ENCODE measurements at places on chromosomes 5 and 9.

GRCh38 chr9:445033-445432 lies 230.4 kb downstream of the DOCK8 start:
- no peak for DNase-seq

DNA sequence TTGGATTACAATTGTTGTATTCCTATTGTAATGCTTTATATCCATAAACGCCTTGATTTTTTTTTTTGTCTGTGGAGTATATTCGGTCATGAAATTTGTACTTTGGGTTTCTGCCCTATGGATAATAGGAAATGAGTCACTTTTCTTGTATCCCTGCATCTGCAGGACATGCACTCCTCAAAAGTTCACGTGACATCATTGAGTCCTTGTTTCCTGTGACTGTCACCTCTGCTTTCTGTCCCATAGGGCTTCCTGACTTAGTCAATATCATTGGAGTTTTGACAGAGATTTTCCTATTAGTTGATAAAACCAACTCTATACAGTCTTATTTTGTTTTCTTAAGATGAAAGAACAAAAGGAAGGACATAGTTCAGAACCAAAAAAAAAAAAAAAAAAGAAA lies 356.3 kb downstream of the MAT2B start:
- no peak for DNase-seq

DNA sequence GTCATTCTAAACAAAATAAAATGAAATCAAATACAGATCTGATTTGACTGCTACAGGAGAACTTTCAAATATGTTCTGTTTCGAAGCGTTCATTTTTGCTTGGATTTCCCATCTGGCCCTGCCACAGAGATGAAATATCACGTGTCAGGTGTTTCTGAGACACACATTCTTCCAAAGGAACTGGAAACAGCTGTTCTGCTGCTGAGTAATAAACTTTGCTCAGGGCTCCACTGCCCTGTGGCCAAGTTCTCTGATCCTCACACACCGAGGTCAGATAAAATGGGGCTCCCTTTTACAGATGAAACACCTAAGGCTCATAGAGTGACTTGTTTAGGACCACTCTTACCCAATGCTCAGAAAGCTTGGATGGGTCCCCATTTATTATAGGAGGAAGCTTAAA lies 42.5 kb downstream of the FRMPD1 start:
- DNase-seq = no peak

- DNase-seq = no peak
Measured at GRCh38 chr9:124793015-124793541, 16.1 kb downstream of the OLFML2A start.

GRCh38 chr9:11141357-11141756 lies 528.6 kb upstream of the PTPRD start:
- DNase-seq = no peak

DNA sequence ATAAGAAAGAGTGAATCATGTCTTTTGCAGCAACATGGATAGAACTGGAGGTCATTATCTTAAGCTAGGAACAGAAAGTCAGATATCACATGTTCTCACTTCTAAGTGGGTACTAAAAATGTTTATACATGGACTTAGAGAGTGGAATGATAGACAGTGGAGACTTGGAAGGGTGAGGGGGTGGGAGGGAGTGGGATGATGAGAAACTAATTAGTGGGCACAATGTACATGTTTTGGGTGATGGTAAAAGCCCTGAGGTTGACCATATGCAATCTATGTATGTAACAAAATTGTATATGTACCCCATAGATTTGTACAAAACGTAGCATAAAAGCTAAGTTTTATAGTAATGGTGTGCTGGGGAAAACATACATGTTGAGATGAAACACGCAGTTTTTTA lies 25.3 kb downstream of the CSNK1G3 start:
- no peak for DNase-seq

DNA sequence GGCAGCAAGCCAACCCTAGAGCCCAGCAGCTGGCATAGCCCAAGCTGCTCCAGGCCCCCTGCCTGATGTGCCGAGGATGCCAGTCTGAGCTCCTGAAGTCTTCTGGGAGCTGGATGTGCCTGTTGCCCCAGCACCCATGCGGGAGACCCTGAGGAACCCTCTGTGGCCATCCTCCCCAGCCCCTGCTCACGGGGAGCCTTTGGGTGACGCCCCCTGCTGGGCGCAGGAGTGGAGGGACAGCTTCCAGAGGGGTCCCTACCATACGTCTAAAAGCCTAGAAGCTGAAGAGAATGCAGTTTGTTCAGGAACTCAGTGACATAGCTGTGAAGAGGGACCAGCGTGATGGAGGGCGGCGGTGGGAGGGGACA lies 33.1 kb upstream of the MVB12B start:
- DNase-seq = no peak

- DNase-seq = no peak
Measured at GRCh38 chr5:59684388-59685190, 208.9 kb downstream of the PDE4D start.

DNA sequence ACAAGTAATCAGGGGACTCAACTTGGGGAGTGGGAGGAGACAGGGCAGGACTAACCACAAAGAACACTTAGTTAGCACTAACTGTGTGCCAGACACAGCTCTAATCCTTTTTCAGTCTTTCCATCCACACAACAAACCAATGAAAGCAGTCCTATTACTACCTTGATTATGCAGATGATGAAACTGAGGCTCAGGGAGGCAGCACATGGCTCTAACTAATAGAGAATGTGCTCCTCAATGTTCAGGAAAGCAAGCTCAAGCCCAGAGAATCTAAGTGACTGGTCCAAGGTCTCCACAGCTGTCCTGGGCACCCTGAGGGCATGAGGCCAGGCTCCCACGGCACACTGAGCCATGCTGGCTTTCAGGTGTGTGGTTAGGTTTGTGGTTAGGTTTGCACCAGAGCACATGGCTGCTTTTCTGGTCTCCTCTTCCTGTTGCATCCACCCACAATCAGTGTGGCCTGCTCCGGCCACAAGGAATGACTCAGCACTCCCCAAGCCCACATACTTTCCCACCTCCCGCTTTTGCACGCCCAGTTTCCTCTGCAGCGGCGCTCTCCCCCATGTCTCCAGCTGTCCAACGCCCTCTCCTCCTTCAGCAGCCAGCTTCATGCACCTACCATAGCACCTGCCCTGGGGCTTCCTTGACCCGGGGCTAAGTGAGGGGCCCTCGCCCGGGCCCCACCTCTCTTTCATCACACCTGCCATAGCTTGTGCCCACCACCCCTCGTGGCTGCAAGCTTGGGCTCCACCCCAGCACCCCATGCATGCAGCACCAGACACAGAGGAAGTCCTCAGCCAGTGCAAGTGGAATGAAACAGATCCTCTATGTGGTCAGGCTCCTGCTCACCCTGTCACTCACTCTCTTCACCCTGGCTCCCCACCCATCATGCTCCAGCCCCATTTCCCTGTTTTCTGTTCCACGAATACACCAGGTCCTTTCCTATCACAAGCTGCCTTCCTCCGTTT lies 133.1 kb downstream of the GABBR2 start:
- DNase-seq = no peak

DNA sequence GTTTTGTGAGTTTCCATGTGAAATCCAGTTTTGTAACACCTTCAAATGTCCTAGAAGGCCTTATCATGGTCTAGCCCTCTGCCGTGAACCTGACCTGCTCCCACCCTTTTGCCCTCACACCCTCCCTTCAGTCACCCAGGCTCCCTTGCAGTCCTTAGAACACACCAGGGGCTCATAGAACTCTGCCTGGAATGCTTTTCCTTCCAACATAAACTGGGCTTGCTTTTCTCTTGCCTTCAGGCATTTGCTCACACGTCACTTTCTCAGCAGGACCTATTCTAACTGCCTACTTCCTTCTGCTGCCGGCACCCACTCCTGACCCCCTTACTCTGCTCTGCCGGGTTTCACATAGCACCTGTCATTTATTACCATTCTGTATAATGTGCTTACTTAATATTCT lies 111.9 kb downstream of the PDE8B start:
- DNase-seq = no peak

- no peak for DNase-seq
Measured at GRCh38 chr5:81097713-81098112, 135.4 kb upstream of the CKMT2 start.

DNA sequence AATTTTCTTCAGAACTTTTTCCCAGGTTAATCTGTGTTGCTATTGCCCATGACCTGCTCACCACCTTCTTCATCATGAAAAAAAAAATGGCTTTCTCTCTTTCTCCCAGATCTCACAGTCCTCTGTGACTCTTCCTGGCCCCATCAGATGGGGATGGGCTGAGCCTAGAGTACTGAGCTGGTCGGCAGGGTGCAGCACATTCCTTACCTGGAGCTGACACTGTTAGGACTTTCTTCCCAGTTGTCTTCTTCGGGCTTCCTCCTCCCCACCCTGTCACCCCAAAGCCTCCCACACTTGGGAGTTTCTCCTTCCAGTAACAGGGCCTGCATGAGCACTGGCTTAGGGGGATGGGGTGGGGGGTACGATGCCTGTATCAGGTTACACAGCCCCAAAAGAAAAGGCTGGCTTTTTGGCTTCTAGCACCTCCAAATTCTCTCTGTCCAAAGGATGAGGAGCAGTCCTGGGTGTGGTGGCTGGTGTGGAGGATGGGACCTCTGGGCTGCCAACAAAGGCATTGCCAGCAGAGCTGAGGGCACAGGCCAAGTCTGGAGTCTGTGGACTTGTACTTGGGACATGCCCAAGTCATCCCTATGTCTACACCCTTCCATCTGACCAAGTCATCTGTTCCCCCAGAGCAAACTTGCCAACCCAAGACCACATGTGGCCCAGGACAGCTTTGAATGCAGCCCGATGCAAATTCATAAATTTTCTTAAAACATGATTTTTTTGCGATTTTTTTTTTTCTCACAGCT lies 68.0 kb upstream of the HSPA9 start:
- no peak for DNase-seq

- DNase-seq = no peak
Measured at GRCh38 chr5:139653616-139654015, 5.5 kb downstream of the CXXC5 start.

GRCh38 chr9:111001526-111001925 lies 36.7 kb downstream of the LPAR1 start:
- DNase-seq = no peak

DNA sequence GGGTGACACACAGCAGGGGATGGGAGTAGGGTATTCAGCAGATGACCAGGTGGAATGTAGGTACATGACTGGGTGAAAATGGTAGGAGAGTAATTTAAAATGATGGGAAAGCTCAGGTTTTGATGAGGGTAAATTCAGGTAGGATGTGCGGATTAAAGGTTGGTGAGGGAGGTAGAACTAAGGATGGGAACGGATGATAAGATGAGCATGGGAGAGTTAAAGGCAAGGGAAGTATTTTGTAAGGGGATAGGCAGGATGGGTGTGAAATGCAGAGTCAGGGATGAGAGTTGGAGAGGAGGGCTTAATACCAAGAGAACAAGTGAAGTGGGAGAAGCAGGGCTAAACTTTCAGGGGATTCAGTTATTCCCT lies 1.5 kb downstream of the TLN1 start:
- DNase-seq = no peak

DNA sequence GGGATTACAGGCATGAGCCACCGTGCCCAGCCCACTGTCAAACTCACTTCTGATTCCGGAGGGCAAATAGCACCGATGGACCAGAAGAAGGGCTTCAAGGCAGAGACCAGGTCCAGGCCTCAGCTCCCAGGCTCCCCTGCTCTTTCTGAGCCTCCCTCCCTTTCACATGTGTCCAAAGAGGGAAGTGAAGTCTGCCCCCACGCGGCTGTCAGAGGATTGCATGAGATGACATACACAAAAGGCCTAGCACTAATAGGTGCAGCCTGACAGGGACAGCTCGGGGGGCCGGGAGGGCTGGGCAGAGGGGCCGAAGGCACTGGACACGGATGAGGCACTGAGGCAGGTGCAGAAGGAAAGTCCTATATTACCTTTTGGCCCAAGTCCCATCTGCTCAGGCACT lies 16.1 kb downstream of the FBP1 start:
- no peak for DNase-seq

GRCh38 chr9:127796225-127796813 lies 6.4 kb upstream of the FPGS start:
- no peak for DNase-seq

GRCh38 chr5:175489693-175490443 lies 11.5 kb downstream of the SFXN1 start:
- no peak for DNase-seq

DNA sequence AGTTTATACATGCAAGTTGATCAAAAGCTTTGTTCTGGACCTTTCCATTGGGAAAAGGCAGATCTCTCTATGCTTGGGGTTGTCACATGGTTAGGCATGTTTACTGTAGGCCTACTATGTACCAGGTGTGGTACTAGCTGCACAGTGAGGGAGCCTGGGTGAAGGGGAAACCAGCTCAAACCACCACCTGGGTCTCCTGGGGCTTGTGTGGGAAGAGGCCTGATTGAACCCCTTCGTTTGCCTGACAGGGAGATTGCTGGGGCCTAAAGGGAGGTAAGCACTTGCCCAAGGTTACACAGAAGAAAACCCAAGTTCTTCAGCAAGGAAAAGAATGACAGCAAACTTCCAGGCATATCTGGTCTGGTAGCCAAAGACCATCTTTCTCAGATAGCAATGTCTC lies 145.9 kb downstream of the MELK start:
- DNase-seq = no peak

GRCh38 chr5:144390133-144390532 lies 219.5 kb downstream of the KCTD16 start:
- DNase-seq = peak; percentile 8

DNA sequence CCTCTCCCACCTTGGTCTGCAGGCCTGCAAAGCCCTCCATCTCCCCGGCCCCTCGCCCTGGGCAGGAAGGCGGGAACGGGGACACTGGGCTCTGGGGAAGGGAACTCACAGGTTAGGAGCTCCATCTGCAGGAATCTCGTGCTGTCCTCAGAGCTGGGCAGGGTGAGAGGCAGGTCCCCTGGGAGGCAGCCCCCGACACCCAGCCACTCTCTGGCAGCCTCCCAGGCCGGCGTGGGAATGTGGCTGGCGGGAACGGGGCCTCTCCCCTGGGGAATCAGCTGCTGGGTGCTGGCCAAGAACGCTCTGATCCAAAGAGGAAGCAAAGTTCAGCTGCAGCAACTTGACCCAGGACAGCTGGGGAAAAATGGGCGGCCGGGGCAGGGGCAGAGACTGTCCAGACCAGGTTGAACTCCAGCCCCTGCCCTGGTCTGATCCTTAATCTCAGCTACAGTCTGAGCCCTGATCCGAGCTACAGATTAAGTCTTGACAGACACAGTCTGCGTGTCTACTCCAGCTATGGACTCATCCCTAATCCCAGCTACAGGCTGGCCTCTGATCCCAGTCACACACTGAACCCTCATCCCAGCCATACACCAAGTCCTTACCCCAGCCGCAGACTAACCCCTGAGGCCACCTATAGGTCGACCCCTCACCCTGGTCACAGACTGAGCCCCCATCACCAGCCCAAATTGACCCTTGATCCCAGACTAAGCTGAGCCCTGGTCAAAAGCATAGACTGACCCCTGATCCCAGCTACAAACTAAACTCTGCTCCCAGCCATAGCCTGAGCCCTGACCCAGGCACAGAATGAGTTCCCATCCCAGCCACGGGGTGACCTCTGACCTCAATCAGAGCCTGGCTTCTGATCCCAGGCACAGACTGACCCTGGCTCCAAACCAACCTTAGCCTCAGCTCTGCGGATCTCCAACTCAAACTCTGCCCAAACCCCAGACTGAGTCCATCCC lies 37.3 kb upstream of the EGFL7 start:
- DNase-seq = no peak

GRCh38 chr5:141514330-141515133 lies 25.7 kb downstream of the PCDHGC5 start:
- DNase-seq = no peak

All from NCI-H748 treated with DMSO at 0.1 percent for 48 hours (cell line).